ENCODE measurements at places on chromosomes 5 and 9.
A peak's percentile ranks its signal among the peaks of the same experiment; 100 is the strongest.

GRCh38 chr5:155728146-155728856 lies 598.7 kb upstream of the SGCD start:
- no peak overlapping the region for H3K27ac ChIP-seq
- H3K4me1 ChIP-seq: peaks cover 7% of the 10 kb centered on the region
- DNase-seq: peak; percentile 79
- H3K27me3 ChIP-seq: peaks cover 95% of the 10 kb centered on the region
- H3K36me3 ChIP-seq: no peaks in the 10 kb centered on the region
- H3K4me3 ChIP-seq: peak overlapping the region; percentile 55

- no peaks in the 10 kb centered on the region for H3K4me1 ChIP-seq
- no peak overlapping the region for H3K4me3 ChIP-seq
- peaks cover 2% of the 10 kb centered on the region for H3K36me3 ChIP-seq
- no peak for DNase-seq
Observed at GRCh38 chr9:126216826-126217225, 109.8 kb upstream of the MVB12B start.

GRCh38 chr5:19676895-19677294 lies 311.1 kb downstream of the CDH18 start:
- no peaks in the 10 kb centered on the region for H3K4me1 ChIP-seq
- peaks cover 9% of the 10 kb centered on the region for H3K36me3 ChIP-seq
- no peaks in the 10 kb centered on the region for H3K27me3 ChIP-seq
- DNase-seq: no peak

- H3K27ac ChIP-seq: no peak overlapping the region
- no peak for DNase-seq
- H3K27me3 ChIP-seq: no peaks in the 10 kb centered on the region
- no peak overlapping the region for H3K4me3 ChIP-seq
- no peaks in the 10 kb centered on the region for H3K4me1 ChIP-seq
Observed at GRCh38 chr5:65423623-65424022, 58.1 kb downstream of the ADAMTS6 start.

DNA sequence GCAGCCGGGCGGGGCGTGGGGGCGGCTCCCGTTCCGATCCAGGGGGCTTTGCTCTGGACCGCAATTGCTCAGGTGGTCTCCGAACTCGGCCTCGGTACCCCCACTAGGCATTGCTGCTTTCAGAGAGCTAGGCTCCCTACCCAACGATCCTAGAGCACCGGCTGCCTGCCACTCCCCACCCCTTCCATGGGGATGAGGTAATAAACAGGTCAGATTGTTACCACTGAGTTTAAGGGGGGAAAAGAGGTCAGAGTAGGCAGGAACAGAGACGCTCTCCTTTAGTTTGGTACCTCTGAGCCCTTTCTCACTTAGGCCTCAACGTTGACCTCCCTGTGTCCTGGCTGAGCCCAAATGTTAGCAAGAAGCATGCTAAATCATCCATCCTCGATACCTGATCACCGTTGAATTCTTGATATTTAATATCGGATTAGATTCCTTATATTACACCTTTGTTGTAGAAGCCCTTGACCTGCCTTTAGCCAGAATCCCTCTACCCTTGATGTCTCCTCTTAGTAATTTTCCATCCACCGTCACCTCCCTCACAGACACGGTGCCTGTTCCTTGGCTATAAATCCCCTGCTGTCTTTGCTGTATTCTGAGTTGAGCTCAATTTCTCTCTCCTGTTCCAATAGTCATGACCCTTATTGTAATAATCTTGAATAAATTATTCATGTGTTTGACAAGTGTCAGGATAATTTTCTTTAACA lies 588 bp upstream of the PLPP1 start:
- peaks cover 27% of the 10 kb centered on the region for H3K4me1 ChIP-seq
- DNase-seq: no peak
- H3K27me3 ChIP-seq: no peaks in the 10 kb centered on the region

- no peak overlapping the region for H3K27ac ChIP-seq
- H3K4me3 ChIP-seq: no peak overlapping the region
- DNase-seq: no peak
- H3K27me3 ChIP-seq: peaks cover 6% of the 10 kb centered on the region
- no peaks in the 10 kb centered on the region for H3K36me3 ChIP-seq
Observed at GRCh38 chr5:160601046-160601445, 179.4 kb downstream of the PTTG1 start.

GRCh38 chr5:82466986-82467561 lies 188.9 kb upstream of the RPS23 start:
- peaks cover 2% of the 10 kb centered on the region for H3K36me3 ChIP-seq
- H3K4me3 ChIP-seq: no peak overlapping the region
- no peaks in the 10 kb centered on the region for H3K27me3 ChIP-seq
- peaks cover 7% of the 10 kb centered on the region for H3K4me1 ChIP-seq
- H3K27ac ChIP-seq: peak overlapping the region; percentile 81
